ENCODE measurements at places on chromosomes 11 and 22.
A peak's percentile ranks its signal among the peaks of the same experiment; 100 is the strongest.

GRCh38 chr11:115930291-115930690 is 426.1 kb upstream of the CADM1 start:
- no peak for DNase-seq

- DNase-seq, result peak; percentile 74
Measured at GRCh38 chr22:18091916-18092526, 14.2 kb downstream of the PEX26 start.

- peak; percentile 91 for DNase-seq
Measured at GRCh38 chr11:1763796-1764661, at the start of gene CTSD. TSS of gene CTSD (minus strand) at chr11:1763927. CDS start at chr11:1763859, 68 bp downstream.

DNA sequence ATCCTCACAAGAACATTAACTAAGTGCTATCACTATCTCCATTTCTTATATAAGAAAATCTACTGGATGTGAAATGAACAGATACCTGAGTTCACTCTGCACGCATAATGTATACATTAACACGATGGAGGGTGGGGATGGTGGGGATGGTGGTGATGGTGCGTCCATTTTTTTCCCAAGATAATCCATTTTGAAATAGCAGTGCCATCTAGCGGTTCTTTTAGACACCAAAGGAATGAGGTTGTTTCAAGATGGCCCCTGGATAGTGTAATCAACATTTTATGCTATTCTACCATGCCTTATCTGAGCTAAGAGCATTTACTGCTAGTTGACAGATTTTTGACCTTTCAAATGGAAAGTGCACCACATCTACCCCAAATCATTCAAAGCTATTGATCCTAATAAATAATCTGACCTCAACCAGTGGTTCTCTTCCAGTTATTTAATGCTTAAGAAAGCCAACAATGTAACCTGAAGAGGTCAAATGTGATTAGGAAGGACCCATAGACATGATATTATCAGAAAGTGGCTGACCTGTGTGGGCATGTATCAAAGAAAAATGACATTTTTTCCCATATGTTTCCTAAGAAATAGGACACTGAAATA is 714.7 kb upstream of the TENM4 start:
- no peak for DNase-seq

- DNase-seq, result no peak
Measured at GRCh38 chr11:127524618-127525017, 524.0 kb upstream of the KIRREL3 start.

DNA sequence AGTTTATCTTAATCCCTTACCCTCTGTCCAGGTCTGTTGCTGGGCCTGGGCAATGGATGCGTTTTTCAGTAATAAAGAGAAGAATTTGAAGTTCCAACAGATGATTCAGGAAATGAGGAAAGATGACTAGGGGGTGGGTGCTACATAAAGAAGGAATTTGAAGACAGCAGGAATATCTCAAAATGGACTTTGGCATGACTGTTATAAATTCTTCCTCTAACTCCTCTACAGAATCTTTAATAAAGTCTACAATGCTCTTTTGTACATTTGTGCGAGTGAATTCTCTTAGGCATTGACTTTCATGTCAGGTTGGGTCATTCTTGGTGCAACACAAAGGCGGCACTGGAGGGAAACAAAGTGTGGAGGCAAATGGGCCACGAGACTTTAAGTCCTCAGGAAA is 35.1 kb upstream of the PRSS23 start:
- no peak for DNase-seq

DNA sequence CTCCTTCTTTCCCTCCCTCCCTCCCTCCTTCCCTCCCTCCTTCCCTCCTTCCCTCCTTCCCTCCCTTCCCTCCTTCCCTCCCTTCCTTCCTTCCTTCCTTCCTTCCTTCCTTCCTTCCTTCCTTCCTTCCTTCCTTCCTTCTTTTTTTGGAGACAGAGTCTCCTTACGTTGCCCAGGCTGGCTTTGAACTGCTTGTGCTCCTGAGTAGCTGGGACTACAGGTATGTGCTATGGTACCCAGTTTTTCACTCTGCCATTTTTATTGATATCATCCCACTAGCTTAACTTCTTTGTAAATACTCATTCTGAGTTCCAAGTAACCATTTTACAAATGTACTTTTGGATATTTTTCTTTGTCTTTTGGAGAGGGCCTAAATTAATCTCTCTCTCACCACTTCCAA is 336.8 kb upstream of the DDI1 start:
- DNase-seq, result no peak

DNA sequence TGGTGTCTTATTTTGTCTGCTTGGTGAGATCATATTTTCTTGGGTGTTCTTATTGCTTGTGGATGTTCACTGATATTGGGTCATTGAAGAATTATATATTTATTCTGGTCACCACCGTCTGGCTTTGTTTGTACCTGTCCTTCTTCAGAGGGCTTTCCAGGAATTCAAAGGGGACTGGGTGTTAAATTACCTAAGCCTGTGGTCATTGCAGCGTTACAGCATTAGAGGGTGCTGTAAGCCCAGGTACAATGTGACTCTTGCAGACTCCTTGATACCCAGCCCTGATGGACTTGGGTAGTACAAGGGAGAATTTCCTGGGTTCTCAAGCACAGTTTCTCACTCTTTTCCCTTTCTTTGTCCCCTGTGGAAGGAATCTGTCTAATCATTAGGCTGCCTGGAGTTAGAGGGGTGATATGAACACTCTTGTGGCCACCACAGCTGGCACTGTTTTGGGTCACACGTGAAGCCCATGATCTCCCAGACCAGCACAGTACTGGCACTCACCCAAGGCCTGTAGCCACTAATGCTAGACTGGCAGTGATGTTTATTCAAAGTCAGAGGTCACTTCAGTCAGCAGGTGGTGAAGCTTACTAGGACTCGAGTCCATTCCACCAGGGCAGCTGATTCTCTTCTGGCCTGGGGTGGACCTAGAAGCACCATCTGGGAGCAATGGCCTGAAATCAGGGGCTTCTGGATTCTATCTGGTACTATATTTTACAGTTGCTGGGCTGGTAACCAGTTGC is 56.1 kb upstream of the NARS2 start:
- DNase-seq, result no peak

DNA sequence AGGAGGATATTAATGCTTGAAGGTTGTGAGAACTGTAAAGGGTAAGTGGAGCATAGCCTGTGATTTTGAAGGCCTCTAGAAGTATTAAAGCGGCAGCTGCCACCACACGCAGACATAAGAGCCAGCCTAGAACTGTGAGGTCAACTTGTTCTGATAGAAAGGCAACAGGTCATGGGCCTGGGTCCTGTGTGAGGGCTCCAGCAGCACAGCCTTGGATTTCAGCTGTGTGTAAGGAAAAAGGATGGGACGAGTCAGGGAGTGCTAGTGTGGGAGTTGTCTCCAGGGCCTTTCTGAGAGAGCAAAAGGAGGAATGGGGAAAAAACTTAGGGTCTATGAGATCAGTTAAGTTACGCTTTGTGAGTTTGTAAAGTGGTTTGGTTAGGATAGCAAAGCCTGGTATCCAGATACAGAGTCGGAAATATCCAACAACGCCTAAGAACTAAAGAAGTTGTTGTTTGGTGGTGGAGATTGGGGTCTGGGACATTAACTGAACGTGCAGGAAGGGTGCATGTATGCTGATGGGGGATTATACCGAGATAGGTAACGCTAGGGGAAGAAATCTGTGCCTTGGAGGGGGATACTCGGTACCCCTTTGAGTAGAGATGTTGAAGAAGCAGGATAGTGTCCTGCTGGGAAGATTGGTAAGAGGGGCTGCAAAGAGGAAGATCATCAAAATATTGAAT is 17.4 kb upstream of the ANO1 start:
- no peak for DNase-seq

- no peak for DNase-seq
Measured at GRCh38 chr22:22901578-22902218, 14.1 kb downstream of the IGLL5 start.

DNA sequence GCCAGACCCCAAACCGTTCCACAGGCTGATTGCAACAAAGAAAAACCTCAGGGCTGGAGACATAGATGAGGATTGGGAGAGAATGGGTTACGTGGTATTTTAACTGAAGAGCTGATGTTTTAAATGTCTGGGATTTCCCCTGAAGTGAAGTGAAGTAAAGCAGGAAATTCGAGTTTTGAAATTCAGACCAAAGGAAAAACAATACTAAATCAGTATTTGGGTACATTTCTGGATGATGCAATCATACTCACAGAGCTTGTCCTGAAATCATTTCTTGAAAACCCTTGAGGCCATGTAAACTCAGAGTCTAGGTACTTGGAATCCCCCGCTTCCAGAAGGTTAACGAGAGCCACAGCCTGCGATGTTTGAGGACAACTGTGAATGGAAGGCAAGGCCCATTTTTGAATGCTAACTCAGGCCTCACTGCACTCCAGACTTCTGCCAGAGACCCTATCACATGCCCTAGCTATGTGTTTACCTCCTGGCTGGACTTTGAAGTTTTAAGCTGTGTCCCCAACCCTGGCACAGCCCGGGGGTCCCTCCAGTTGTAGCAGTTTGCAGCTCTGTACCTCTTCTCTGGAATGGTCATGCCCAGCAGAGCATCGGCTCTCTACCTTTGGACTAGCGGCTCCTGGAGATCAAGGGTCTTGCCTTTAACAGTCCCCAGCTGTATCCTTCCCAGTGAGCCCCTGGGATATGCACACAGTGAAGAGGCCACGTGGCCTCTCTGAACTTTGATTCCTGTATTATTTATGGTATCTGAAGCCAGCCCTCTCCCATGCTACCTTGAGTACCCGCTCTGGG is 5.4 kb upstream of the FTH1 start:
- DNase-seq, result peak; percentile 22

DNA sequence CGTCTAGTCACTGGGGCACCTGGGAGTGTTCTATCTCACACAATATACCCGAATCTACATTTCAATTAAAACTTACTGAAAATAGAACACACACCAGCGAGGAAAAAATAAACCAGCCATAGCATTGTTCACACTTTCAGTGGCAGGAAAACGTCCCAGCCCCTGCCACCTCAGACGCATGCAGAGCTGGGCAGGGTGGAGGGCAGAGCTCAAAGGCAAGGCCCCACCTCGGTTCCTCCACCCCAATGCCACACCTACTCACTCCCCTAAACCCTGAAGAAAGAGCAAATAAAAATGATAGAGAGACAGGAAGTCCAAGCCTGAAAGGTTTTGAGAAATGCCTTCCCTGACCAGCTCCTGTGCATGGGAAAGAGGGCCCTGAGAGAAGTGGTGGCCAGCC is 14.8 kb downstream of the B3GNT6 start:
- DNase-seq, result no peak

DNA sequence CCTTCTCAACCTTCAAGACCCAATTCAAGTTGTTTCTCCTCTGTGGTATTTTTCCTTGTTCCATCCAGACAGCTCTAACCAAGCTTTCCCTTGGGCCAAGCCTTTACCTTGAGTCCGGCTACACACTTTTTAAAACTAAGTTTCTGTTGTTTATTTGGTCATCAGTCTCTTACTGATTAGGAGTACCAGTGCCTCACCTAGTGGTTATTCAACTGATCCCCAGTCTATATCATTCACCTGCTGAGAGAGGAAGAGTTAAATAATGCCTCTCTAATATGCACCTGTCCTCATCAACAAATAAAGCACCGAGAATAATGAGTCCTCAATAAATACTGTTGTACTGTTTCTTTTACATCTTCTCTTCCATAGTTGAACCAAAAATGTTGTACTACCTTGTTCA is 160.8 kb downstream of the MSANTD4 start:
- DNase-seq, result no peak

GRCh38 chr11:44351898-44352498 is 42.1 kb upstream of the ALX4 start:
- DNase-seq, result no peak

DNA sequence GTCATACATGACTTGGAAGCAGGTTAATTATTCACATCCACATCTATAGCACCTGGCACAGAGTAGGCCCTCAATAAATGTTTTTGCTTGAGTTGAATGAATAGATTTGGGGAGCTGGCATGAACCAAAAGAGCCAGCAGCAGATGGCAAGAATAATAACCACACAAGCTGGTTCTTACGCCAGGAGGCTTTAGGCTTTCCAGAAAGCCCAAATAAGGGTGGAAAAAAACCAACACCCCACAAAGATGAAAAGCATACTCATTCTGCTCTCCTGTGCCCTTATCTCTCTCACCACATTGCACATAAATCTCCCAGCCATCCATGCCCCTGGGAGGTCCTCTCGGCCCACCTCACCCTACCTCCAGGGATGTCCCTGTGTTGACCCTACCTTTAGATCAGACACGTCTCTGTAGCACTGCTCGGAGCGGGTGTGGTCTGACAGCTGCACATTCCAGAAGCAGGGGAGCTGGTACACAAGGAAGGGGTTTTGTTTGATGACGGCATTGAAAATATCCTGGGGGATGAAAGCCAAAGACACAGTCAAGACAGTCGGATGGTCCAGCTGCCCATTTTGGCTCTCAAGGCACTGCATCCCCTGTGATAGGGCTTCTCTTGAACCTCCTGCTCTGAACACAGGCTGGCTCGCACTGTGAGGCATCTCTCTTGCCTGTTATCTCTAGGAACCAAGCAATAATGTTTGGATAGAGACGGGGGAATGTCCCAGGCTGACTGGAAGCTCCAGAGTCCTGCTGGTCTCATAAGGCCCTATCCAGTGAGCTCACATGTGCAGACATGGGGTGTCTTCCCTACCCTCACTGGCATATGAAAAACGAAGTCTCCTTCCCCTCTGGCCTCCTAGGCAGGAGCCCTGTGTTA is 323.6 kb upstream of the SYN3 start:
- no peak for DNase-seq

DNA sequence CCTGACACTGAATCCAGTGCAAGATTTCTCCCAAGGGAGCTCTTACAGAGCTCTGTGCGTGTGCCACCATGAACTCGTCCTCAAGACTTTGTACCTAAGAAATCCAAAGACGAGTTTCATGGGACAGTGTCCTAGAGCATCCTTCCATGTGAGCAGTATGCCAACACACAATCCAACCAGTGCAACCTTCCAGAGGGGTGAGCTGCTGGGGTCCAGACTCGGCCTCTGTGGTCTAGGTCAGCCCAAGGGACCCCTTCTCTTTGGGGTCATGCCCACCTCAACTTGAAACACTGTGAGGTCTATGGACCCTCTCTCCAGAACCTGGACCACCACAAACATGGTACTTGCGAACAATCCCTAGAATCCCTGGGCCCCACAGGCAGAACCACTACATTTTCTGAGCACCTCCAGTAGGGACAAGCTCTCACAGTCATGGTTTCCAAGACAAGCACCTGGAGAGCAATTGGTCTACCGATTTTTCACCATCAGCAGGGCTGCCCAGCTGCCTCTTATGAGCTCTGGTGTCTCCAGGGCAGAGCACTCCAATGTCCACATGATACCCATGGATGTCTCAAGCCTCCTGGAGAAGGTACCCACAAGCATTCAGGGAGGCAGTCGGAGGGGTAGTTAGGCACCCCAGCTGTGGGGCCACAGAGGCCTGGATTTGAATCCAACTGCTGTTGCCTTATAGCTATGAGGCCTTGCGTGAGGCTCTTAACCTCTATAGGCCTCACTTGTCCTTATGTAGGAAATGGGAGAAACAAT is 7.7 kb downstream of the CHST1 start:
- no peak for DNase-seq

- peak; percentile 15 for DNase-seq
Measured at GRCh38 chr11:116412118-116412889, 360.5 kb downstream of the BUD13 start.

- DNase-seq, result no peak
Measured at GRCh38 chr11:9489080-9489765, 28.4 kb downstream of the ZNF143 start.

GRCh38 chr11:45659818-45660160 is 5.6 kb downstream of the CHST1 start:
- DNase-seq, result no peak
